ENCODE measurements at places on chromosomes 6 and 20. TPM values are rescaled to one million over a fixed set of nuclear protein-coding genes. Genes with fewer than 3 reads are reported as not detected.

The RNF144B gene
- total RNA-seq, result 2.3 TPM

The SLC22A1 gene
- total RNA-seq, result 2.8 TPM

GRCh38 chr6:127518710-127519468 is at the start of gene MTCL3:
Gene MTCL3 (minus strand): TSS chr6:127519335.
- DNase-seq, result peak; percentile 94

GRCh38 chr6:79353226-79353625 is 118.7 kb upstream of the HMGN3 start:
- DNase-seq, result peak; percentile 29

GRCh38 chr20:52619101-52619500 is 353.1 kb upstream of the TSHZ2 start:
- DNase-seq, result no peak

The BMP7 gene
- total RNA-seq, result 12.7 TPM

- peak; percentile 75 for DNase-seq
These were observed 6.1 kb upstream of the HSPA1B start for GRCh38 chr6:31821301-31822035.

The DUSP15 gene
- 1.9 TPM for total RNA-seq

The HSPA12B gene
- 0.17 TPM for total RNA-seq

DNA sequence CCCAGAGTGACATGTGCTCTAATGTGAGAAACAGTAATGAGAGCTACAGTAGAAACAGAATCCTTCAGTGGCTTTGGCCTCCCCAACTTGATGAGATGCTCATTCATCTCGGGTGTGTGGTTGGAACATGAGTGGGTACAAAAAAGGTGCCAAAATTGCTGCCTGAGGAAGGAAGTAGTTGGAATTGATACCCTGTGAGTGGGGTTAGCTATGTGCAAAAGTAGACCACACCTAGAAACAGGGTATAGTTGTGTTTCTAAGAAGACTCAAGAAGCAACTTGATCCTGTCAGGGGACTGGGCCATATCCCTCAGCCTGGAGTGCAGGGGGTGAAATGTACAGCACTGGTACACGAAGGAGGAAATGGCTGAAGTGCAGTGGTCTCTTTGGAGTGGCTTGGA is 206.4 kb upstream of the SUPT3H start:
- no peak for DNase-seq

DNA sequence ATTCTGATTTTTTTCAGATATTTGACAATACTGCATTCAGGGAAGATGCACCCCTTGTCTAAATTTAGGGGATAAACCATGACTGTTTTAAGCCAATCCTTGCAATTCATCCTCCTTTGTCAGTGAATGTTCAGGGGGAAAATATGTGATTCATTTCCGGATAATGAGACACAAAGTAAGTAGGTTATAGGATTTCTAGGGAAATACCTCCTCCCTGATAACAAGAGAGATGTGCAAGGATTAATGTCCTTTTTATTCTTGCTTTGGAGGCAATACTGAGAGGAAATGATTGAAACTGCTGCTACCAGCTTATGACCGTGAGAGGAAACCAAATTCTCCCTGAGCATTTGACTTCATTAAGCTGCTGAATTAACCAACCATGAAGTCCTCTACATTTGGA is 161.3 kb upstream of the EYA4 start:
- DNase-seq, result peak; percentile 9

Data from Daoy (cell line).